Activated CD4-positive, CD25-positive, alpha-beta regulatory T cell treated with anti-CD3 and anti-CD28 coated beads, Interleukin-2, amount 50 U/mL, for 24 hours (primary cell): ENCODE measurements at places on chromosomes 3 and 15.

- no peak for ATAC-seq
Measured at GRCh38 chr3:131735116-131735515, 232.3 kb upstream of the MRPL3 start.

DNA sequence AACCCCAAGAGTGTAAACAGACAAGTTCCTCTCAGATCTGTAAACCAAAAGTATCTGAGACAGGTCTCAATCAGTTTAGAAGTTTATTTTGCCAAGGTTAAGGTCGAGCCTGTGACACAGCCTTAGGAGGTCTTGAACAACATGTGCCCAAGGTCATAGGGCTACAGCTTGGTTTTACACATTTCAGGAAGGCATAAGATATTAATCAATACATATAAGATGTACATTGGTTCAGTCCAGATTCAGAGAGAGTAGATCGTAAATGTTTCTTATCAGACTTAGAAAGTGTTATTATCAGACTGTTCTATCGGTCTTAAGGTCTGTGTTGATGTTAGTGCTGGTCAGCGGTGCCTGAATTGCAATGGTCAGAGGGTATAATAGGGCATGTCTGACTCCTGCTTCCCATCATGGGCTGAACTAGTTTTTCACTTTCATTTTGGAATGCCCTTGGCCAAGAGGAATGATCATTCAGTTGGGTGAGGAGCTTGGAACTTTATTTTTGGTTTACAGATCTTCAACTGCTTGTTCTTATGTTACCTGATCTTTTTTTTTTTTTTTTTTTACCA, 27.0 kb upstream of the MFGE8 start:
- no peak for ATAC-seq

- ATAC-seq, result no peak
Measured at GRCh38 chr3:99175276-99175812, 273.8 kb upstream of the DCBLD2 start.

DNA sequence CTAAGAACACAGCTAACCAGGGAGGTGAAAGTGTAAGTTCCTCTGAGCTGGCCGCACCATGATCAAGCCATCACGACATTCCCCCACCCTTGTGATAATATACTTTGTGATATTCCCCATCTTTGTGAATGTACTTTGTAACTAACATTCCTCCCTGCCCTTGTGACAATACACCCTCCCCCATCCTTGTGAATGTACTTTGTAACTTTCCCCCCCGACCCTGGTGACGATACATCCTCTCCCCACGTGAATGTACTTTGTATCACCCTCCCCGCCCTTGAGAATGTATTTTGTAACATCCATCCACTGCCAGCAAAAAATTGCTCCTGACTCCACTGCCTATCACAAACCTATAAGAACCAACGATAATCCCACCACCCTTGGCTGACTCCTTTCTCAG, 20.2 kb upstream of the OR5H6 start:
- ATAC-seq, result no peak

DNA sequence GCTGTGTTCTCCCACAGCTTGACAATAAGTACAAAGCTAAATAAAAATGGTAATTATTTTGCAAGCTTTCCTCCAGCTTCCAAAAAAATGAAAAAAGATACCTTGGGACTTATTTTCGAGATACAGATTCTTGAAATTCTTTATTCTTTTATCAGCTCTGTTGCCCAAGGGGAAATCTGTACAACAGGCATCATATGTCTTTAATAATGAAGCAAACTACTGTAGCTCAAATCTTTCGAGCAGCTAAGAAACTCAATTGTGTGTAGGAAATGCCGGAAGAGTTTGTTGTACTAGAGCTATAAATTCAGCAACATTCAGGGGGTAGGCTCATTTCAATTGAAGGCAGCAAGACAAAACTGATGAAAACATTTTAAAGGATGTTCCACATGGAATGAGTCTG, 297.7 kb downstream of the GBE1 start:
- ATAC-seq, result no peak

DNA sequence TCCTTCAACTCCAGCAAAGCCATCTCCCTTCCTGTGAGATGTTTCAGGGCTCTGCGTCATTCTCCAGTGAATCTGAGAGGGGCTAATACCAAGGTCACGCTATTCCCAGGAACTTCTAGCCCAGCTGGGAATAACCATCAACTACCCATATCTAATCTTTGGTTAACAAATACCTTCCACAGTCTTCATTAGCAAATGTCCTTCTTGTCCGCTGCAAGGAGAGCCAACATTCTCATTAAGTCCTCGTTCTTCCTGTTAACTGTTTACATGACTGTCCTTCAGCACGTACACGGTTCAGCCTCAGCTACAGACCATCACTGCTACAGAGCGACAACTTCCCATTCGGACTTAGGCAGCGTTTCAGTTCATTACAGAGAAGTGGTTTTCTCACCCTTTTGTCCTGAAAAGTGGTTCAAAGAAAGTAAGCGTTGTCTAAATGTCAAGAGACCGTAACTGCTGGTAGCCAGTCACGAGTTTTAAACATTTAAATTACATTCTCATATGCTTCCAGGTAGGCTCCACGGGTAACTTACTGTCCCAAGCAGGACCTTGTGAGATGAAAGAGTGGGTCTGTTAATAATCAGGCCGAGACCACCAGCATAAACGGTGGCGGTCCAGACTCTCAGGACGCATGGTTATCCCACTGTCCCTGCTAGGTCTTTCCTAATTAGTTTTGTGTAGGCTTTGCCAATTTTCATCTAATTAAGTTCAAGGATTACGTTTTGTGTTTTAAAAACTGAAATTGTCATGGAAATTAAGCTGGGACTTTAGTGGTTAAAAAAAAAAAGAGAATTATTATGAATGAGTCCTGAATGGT, 63.8 kb downstream of the CHSY1 start:
- peak; percentile 3 for ATAC-seq

DNA sequence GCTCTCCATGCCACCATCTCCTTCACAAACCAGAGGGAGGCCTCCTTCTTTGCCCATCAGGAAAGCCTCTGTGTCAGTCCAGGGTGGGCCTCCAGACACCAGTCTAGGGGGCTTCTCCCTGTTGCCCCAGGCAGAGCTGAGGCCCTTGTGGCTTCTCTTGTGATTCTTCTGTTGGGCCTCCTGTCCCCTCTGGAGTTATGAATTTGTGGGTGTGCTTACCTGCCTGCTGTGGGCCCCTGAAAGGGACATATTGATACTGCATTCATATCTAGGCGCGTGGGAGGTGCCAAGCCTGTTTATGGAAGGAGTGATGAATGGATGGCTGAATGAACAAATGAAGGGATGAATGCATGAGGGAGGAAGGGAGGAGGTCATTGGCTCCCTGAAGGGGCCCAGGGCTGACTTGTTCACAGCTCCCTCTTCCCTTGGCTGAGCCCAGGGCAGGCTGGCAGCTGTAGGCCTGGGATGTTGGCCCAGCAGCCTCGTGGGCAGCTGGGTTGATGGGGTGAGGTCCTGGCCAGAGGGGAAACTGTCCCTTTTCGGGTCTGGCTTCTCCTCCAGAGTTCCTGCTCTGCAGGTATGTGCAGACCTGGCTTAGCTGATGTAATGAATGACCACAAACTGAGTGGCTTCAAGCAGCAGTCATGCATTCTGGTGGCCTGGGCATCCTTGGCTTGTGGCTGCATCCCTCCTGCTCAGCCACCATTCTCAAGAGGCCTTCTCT, 195.4 kb downstream of the GOLGA6L6 start:
- ATAC-seq, result no peak

DNA sequence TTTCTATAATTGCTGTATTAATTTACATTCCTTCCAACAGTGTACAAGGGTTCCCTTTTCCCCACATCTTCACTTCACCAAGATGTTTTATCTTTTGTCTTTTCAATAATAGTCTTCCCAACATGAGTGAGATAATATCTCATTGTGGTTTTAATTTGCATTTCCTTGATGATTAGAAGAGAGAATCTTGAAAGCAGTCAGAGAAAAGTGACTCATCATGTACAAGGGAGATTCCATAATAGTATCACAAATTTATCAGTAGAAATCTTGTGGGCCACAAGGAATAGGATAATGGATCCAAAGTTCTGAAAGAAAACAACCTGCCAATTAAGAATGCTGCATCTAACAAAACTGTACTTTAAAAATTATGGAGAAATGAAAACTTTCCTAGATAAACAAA, 189.3 kb downstream of the NECTIN3 start:
- ATAC-seq, result peak; percentile 45

- peak; percentile 87 for ATAC-seq
Measured at GRCh38 chr15:41429003-41429890, 12.4 kb downstream of the RTF1 start.

DNA sequence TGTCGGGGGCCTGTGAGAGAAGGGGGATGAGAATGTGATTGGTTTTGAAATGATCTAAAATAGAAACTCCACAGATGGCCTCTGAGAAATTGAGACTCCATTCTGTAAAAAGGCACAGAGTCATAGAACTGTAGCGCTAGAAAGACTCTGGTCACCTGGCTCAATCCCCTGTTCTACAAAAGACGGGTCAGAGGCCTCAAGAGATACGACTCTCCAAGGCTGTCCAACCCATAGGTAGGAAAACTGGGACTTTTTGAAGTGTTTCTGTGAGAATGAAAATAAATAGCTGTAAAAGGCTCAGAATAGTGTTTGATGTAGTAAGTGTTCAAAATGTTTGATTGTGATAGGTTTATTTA, 11.7 kb upstream of the TMC3 start:
- ATAC-seq, result no peak

GRCh38 chr15:73143763-73144155, 91.5 kb downstream of the NEO1 start:
- ATAC-seq, result no peak

DNA sequence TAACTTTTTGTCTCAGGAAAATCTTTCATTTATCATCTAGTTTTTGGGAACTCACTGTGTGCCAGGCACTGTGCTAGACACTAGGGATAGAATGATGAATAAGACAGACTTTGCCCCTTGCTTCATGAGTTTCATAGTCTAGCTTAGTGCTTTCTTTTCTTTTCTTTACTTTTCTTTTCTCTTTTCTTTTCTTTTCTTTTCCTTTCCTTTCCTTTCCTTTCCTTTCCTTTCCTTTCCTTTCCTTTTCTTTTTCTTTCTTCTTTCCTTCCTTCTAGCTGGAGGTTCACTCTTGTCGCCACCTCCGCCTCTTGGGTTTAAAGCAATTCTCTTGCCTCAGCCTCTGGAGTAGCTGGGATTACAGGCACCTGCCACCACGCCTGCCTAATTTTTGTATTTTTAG, 172.9 kb downstream of the EDEM1 start:
- ATAC-seq, result no peak

GRCh38 chr3:108338901-108339545, 42.7 kb downstream of the HHLA2 start:
- ATAC-seq, result no peak

GRCh38 chr3:167866331-167866730, 130.8 kb downstream of the SERPINI1 start:
- ATAC-seq, result no peak

- ATAC-seq, result no peak
Measured at GRCh38 chr3:15750143-15750542, 47.6 kb downstream of the ANKRD28 start.

DNA sequence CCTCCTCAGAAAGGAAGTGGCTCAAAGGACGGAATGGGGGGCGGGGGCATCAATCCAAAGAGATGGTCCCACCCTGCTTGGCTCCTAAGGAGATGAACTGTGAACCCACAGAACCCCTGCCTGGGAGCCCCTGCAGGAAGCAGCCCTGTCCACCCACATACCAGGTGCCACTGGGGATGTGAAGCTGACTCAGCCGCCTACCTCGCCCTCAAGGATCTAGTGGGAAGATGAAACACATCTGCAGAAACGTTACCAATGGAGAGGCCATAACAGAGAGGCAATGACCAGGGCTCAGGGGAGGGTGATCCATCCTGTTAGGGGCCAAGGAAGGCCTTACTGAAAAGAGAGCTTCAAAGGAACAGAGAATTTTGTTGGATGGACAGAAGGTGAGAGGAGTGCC, 35.1 kb downstream of the EAF1 start:
- ATAC-seq, result no peak

DNA sequence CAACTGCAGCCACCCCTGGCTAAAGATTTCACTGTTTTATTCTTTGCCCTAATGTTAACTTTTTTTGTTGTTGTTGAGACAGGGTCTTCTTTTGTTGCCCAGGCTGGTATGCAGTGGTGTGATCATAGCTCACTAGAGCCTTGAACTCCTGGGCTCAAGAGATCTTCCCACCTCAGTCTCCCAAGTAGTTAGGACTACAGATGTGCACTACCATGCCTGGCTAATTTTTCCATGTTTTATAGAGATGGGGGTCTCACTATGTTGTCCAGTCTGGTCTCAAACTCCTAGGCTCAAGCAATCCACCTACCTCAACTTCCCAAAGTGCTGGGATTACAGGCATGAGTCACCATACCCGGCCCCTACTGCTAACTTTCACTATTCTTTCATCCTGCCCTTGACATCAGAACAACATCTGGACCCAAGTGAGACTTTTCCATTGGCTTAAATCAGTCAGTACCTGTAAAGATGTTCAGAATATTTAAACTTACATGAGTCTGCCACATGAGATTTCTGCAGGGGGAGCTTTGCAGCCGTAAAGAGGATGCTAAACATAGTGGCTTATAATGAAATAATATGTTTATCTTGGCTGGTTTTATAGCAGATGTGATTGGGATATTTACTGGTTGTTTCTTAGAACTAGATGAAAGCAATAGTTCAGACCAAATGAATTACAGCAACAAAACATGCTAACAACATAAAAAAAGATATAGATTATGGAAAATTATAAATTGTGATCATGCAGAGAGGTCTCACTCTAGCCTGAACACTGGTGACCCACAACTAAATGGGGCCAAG, 73.6 kb downstream of the HMG20A start:
- no peak for ATAC-seq

DNA sequence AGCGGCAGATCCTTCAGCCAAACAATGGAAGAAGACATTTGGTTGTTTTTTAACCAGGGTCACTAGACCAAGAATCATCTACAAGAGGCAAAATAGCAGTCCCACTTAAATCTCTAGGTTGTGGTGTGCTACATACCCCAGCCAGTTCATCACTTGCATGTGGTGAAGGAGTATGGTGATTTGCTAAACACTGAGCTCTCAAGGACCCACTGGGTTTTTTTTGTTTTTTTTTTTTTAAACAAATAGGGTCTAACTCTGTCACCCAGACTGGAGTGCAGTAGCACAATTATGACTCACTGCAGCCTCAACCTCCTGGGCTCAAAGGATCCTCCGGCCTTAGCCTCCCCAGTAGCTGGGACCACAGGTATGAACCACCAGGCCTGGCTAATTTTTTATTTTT, 508.0 kb downstream of the FOXP1 start:
- peak; percentile 20 for ATAC-seq

GRCh38 chr15:93037820-93038705, 50.9 kb downstream of the RGMA start:
- ATAC-seq, result no peak

DNA sequence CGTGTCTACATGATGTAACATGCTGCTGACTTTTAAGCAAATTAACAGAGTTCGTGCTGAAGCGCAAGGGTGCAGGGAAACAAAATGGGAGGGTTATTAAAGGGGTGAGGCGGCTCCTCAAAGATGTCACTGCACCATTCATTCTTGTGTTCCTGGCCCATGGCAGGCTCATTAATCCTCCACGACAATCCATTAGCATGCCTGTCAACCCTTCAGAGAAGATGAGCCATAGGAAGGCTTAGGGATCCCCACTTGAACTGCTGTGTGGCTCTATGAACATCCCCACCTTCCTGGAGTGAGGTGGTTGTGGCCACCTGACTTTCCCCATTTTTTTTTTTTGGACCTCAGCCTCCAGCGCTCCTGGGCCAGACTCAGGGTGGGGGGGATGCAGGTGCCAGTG, 45.8 kb downstream of the IGF1R start:
- ATAC-seq, result no peak
